Stimulated activated CD8-positive, alpha-beta memory T cell treated with anti-CD3 and anti-CD28 coated beads, Interleukin-4, amount 100 ng/mL, for 1 hour (primary cell): ENCODE measurements at places on chromosomes 4 and X.

GRCh38 chr4:77802402-77802801 is 16.8 kb downstream of the CNOT6L start:
- DNase-seq: no peak

DNA sequence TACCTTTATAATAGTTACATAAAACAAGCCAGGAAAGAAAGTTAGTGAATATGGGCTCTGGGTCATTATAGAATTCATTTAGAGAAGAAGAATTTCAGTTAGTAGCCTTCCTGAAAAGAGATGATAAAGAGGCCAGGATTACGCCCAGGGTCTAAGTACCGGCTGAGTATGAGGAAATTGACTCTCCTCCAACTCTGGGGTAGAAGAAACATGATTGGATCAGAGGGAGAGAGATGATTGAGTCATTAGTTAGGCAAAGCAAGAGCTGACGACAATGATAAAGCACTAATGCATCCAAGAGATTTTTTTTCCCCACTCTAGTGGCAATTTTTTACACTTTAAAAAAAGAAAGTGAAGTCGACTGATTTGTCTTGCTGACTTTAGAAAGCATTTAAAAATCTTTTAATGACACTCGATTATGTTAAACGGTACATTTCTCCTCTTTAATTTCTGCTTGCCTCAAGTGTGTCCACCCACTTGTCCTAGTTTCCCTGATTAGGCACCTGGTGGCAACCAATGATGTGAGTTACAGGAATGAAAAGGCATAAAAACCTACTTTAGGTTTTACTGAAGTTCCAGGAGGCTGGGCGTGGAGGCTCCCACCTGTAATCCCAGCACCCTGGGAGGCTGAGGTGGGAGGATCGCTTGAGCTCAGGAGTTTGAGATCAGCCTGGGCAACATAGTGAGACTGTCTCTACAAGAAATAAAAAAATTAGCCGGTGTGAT is 37.3 kb upstream of the IGFBP7 start:
- DNase-seq: no peak

- no peak for DNase-seq
Observed at GRCh38 chr4:184416913-184417734, 57.2 kb downstream of the IRF2 start.

DNA sequence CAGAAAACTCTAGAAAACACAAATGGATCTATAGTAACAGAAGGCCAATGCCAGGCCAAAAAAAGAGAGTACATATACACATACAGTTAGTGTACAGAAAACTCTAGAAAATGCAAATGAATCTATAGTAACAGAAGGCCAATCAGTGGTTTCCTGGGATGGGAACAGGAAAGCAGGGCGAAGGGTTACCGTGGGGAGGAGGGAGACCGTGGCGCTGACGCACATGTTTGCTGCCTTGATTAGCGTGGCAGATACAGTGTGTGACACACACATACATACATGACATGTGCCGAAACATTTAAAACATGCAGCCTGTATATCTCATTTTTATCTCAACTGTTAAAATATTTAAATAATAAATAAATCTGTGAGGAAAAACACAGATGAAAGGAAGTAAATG is 14.7 kb downstream of the GAK start:
- no peak for DNase-seq

GRCh38 chr4:143386812-143387211 is 50.1 kb downstream of the GAB1 start:
- DNase-seq: no peak

DNA sequence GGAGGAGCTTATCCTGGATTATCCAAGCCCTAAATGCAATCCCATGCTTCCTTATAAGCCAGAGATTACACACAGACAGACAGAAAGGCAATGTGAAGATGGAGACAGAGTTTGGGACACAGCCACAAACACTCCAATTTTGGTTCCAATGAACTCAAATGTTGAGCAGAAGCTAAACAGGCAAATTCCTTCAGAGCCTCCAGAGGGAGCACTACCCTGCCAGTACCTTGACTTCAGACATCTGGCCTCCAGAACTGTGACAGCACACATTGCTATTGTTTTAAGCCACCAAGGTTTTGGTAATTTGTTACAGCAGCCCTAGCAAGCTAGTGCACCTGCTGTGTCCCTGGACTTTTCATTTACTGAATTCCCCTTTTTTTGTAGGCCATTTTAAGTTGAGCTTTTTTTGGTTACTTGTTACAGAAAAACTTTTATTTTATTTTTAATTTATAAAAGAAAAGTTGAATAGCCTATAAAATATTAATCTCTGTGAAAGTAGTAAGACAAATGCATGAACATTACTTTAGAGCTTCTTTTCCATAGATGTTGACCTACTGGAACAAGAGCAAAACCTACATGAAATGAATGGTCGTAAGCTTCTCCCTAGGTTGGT is 33.4 kb upstream of the SRD5A3 start:
- DNase-seq: no peak

DNA sequence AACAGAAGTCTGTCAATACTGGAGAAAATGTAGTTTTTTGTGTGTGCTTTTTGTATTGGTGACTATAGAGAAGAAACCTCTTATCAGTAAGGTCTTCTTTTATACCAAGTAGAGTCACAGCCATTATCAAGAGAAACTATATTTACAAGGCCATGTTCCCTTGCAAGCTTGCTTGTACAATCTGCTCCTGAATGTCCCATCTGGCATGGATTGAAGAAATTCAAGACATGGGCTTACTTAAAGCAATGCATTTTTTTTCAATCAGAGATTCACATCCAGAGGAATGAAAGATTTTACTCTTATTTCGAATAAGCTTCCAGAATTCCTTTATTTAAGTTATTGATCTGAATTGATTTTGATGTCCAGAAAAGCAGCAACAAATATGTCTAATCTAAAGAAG is 537.3 kb upstream of the RPS6KA3 start:
- no peak for DNase-seq

GRCh38 chr4:38160487-38161207 is 200.4 kb downstream of the PTTG2 start:
- DNase-seq: no peak

DNA sequence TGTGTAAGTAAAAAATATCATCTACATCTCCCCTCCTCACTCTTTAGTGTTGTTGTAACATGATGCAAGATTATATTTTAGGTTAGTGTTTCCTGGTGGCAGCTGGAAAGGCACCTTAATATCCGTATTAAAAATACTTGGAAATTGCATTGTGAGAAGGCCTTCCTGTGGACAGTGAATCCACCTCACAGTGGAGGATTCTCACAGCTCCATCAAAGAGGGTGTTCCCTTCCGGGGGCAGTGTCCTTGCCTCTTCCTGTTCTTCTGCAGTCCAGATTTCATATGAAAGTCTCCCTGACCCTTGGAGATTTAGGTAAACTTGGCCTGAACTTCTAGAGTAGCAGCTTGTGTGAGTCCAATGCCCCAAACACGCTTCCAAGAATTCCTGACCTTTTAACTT is 29.9 kb upstream of the GAB1 start:
- DNase-seq: no peak

DNA sequence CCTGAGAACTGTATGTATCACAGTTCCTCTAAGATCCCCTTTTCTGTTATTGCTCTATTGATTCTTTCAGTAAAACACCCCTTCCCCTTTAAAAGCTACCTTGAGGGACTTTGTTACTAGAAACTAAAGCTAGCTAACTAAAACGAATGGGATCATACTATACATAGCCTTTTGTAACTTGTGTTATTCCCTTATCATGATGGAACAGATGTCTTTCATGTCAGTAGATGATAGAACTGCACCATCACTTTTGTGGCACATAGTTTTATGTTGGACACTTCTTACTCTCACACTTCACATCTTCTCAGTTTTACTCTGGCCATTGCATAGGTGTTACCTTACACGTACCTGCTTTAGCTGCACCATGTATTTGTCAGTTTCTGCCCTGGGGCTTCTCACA is 46.6 kb upstream of the PGRMC2 start:
- no peak for DNase-seq

DNA sequence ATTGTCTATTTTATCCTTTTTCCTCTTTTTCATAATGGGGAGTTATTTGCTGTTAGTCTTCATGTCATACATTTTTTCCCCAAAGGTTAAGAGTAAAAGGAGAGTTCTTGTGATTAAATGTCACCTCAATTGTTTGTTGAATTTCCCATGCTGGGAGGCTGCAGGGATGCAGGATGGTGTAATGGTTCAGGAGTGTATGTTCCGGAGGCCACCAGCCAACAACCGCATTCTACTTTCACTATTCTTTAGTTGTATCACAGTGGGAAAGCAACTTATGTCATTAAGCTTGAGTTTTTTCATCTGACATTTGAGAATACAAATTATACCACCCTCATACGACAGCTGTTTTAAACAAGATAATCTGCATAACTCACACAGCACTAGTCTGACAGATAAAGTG is 15.4 kb downstream of the AFP start:
- no peak for DNase-seq

DNA sequence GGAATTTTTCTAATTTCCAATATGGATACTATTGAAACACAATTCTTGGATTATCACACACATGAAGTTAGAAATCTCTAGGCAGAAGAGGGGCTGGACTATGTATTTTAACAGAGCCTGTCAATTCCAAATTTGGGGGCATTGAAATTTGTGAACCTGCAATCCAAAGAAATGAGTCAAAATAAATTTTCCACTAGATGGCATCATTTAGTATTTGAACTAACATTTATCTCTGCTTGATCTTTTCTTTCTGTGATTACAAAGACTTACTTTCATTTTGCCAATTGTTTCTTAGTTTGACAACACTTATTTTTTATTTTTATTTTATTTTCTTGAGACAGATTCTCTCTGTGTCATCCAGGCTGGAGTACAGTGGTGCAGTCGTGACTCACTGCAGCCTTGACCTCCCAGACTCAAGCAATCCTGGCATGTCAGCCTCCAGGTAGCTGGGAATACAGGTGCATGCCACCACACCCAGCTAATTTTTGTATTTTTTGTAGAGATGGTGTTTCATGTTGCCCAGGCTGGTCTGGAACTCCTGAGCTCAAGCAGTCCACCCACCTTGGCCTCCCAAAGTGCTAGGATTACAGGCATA is 2.7 kb upstream of the PYURF start:
- DNase-seq: no peak

DNA sequence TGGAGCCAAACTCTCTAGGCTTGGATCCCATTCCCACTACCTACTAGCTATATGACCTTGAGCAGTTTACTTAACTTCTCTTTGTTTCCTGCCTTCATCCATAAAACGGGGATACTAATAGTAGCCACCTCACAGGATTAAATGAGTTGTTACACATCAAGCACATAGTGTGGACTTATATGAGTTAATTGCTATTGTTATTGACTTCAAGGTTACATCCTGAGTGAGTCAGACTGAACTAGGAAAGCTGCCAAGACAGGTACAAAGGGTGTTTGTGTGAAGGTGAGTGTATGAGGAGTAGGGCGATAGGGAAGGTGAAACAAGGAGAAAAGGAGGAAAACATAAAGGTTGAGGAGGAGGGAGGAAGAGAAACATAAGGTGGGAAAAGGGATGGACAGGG is 32.2 kb downstream of the TFDP3 start:
- no peak for DNase-seq

- DNase-seq: no peak
Observed at GRCh38 chr4:189096108-189096507, 844.6 kb upstream of the FRG1 start.

GRCh38 chrX:9848718-9849479 is 62.7 kb downstream of the SHROOM2 start:
- DNase-seq: no peak

DNA sequence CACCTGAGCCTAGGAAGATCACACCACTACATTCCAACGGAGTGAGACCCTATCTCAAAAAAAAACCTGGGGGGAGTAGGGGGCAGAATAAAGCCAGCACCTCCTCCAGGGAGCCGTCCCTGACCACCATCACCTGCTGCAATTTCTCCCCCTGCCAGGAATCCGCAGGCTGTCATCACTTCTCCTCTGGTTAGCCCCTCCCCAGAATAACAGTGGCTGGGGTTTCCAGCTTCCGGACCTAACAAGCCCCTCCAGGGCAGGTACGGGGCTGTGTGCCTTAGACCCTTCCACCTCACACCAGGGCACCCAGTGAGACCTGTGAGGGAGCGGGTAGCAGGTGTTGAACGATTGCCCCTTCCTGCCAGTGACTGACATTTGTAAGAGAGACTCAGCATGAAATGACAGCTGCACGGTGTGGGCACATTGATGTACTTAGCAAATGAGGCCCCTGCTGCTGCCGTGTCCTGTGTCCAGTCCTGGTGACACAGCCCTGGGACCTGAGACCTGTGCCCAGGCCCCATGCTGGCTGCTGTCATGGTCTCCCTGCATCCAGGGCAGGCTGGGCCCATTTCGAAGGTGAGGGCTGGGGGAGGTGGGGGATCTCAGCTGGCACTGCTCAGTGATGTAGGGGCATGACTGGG is 6.7 kb upstream of the WFS1 start:
- DNase-seq: no peak

- DNase-seq: no peak
Observed at GRCh38 chrX:14013054-14013453, 16.6 kb downstream of the GEMIN8 start.

DNA sequence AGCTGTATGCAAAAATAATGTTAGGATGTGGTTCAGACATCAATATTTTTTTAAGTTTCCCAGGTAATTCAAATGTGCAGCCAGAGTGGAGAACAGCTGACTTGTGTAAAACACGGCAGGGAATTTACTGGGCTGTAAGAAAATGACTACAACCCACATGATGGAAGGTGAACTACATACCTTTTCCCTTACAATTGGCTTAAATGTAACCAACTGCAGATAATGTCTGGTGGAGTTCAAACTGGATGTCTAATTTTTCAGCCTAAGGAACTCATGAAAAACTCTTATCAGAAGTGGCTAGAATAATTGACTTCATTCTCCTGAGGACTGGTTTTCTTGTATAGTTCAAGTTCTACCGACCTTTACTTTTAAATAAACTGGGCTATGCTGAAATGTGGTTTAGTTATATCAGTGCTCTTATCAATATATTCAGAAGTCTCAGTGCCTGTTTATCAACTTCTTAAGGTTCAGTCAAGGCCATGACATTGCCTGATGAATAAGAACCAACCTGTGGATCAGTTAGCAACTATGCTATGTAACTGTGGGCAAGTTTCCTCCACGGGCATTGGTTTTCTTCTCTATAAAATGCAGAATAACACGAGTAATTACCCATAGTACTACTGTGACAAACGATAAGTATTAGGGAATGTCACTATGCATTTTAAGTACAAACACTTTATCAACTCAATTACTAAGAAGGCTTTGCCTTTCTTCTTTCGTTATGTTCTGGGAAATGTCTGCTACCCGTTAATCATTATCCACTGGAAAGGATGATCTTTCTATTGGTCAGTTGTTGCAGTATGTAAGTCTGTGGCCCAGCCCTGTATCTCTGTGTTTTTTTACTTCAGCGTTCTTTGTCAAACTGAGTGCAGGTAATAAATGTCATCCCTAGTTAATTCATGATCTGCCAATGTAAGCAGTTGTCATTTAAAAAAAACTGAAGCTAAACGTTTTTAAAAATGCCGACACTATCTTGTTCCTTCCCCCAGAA is 181.6 kb downstream of the PCDH7 start:
- DNase-seq: no peak

- no peak for DNase-seq
Observed at GRCh38 chrX:13215729-13216128, 104.1 kb downstream of the ATXN3L start.

DNA sequence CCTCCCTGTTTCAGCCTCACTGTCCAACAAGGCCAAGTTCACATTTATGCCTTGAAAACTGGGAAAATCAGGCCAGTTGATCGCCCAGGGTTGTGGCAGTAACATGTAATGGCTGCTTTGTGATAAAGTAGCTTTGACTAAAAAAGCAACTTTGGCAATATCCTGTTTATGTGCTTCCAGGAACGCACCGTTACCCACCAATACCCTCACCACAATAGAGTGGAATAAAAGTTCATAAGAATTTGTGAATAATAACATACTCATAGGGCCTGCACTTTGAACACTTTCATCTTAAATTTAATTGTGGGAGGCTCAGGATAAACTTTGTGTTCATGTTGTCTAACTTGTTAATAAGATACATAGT is 80.7 kb upstream of the MAML3 start:
- no peak for DNase-seq
